ENCODE measurements at places on chromosomes 3 and 15.

- DNase-seq, result no peak
Measured at GRCh38 chr3:130699765-130700164, 46.9 kb downstream of the PIK3R4 start.

DNA sequence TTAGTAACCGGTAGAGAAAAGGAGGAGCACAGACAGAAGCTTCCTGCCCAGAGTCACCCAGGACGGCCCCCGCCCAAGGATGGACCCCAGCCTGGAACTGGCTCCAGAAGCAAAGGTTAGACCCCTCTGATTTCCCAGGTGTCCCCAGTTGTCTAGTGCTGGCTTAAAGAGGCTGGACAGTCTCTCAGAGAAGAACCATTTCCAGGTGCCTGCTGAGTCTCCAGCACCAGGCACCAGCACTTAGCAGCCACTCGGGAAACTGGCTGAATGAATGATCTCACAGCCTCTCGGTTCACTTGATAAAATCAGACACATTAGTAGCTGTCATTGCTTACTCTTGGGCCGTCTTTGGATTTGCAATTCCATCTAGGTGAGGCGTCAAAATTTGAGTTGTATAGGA is 139.7 kb upstream of the HES1 start:
- DNase-seq, result no peak

DNA sequence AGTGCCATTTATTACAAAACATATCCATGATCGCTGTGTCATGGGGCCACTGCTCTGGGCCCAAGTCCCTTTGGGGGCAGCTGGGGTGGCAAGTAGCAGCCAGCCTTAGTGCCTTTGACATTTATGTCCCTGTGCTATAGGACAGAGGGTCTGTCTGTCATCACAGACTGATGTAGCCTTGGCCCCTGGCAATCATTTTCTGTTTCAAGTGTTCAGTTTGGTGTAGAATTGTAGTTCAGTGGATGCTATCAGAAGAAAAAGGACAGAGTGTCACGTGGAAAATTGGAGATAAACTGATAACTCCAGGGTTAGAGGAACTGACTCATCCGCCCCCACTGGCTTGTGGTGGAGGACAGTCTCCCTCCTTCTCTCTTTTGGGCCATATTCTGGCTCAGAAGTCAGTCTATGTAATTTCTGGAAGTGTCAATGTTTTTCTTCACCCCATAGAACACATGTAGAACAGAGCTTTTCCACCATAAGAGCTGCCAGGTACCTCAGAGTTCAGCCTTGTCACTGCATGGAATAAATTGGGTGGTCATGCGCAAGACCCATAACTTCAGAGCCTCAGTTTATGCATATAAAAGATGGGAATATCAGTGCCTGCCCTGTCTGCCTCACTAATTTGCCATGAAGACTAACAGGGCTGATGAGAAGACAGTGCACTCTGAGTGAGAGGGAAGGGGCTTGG is 4.5 kb upstream of the MRPS22 start:
- no peak for DNase-seq

DNA sequence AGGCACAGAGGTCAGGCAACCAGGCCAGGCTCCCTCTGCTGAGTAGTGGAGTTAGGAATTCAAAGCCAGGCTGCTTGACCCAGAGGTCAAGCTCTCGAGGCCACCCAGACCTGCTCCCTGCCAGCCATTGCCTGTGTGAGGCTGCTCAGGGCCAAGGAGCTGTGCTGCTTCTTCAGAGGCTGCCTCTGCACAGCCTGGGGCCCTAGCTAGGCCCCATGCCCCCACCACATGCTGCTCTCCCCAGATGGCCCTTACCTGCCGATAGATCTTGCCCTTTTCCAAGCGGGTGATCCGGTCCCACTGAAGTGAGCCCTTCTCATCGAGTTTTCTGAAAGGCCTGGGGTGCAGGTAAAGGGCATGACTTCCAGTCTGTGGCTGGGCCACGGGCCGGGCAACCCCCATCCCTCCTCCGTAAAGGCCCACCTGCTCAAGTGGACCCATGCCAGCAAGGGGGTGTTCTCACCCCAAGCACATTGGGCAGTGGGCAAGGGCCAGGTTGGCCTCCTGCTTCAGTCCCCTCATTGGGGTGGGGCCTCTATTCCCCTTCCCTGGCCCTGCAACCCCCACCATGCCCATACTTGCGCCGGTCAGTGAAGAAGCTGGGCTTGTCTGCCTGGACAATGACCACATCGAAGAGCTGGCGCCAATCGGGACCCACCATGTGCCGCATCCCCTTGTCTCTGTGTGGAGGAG is 6.5 kb downstream of the NT5DC2 start:
- DNase-seq, result no peak

DNA sequence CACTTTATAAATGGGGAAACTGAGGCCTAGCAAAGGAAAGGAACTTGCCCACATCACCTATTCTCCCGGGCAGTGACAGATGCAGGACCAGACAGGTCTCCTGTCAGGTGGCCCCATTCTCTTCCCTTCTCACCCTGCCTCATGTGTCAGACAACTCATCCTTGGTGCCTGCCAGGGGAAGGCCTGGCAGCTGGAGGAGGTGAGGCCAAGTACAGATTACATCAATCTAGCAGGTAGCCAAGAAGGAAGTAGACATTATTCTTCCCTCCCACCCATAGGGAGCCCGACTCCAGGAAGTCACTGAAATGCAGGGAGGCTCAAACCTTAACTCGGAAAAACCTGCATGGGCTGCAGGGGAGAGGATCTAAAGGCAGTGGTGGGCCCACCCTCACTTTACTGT is 39.6 kb downstream of the DAPK2 start:
- DNase-seq, result no peak

DNA sequence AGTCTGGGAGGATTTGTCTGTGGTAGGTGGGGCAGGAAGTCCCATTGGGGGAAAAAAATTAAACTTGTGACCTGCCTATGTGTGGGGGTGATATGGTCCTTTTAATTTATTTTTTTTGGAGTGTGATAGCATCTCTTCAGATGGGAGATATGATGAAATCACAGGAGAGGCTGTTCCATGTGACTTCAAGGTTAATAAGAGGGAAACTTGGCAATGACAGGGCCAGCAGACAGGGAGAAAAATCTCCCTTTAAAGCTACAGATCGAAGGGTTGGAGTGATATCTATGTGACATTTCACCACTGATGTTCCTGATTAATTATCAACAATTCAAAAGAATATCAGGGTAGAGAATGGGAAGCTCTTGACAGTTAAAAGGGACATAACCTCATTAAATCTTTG is 886.9 kb downstream of the TUSC7 start:
- DNase-seq, result no peak

- DNase-seq, result no peak
Measured at GRCh38 chr3:155495387-155495786, 201.9 kb upstream of the STRIT1 start.

DNA sequence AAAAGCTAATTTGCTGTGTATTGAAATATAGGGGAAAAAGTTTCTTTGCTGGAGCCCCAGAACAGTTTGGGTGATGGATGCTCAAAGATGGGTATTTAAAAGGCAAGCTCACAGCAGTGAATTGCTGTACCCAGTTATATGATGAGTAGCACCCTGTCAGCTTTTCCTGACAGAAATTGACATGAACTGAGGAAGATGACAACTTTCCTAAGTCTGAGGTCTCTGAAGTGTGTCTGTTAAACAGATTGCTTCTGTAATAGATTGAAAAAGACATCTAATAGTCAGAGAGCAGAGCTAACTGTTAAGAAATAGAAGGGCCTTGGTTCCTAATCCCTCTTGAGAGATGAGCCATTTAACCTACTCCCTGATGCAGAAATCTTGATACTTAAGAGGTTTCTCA is 1278.0 kb upstream of the ALCAM start:
- DNase-seq, result no peak

DNA sequence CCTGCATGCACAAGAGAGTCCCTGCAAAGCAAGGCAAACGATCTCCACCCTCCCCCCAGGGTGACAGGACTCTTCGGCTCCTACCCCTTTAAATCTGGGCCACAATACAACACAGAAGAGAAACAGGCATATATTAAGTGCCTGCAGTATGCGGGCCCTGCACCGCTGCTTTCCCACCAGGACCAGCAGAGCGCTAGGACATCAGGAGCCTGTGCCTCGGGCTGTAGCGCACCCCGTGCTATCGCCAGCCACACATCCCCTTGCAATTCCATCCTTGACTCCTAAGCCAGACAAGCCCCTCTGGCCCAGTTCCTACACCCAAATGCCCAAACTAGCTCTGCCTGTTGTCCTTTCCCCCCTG is 4.1 kb downstream of the GALNT15 start:
- no peak for DNase-seq

- no peak for DNase-seq
Measured at GRCh38 chr3:75781079-75781745, 4.1 kb downstream of the ZNF717 start.

DNA sequence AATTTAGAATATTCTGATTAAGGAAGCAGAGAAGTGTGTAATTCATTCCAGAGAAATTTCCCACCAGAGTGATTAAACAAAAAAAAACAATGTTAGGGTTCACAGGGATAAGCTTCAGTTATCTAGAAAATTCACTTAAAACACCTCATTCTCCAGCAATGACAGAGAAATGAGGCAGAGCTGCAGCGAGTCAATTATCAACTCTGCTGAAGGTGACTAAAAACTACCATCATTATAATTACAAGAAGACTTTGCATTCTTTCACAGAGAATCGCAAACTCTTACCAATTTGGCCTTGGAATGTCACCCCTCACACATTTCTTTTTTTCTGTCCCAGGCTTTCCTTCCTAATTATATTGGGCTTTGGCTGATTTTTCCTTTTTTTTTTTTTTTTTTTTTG is 117.1 kb downstream of the RAB11A start:
- no peak for DNase-seq

DNA sequence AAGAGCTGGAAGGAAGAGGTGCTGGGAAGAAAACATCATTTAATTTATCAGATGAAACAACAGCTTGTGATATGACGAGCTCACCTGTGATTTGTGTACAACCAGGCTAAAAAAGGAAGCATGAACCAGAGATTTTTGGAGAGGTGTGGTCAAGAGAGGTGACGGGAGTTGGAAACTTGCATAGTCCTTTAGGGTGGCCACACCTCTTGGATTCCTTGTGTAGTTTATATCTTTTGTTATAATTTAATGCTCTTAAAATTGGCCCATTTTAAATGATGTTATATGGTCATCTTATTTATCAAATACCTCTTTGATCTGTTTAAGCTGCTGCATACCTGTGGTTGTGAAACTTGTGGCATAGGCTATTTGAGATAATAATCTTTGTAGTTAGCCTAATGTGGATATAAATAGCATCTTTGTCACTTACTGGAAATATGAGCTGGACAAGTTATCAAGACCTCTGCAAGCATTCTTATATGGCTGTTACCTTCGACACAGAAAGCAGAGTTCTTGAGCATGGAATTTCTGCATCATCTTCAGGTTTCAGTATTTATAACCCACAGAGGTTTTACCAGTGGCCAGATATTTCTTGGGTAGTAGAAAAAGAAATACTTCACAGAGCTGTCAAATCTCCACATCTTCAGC is 49.1 kb downstream of the IL1RAP start:
- DNase-seq, result no peak

DNA sequence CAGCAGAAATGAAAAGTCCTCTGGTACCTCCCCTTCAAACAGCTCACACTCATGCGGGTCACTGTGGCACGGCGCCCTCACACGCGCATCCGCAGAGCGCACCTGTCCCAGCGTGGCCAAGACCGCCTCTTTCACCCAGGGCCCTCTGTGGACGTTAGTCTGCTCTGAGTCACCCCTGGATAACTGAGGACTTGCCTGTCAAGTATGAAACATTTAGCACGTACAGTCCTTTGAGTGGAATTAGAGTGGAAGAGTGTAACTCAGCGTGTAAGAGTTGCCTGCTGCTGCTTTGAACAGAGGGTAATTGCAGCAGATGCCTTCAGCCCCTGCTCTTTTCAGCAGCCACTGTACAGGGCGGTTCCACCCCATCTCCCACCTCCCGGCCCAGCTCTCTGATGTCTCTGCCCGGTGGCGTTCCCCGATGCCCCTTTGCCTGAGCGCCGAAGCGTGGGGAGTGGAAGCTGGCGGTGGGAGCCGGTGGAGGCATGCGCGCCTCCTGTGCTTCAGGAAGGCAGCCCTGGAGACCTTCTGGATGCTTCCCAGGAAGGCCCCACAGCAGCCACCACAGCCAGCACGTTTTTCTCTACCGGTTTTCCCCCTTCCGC is 23.0 kb downstream of the CPN2 start:
- no peak for DNase-seq

DNA sequence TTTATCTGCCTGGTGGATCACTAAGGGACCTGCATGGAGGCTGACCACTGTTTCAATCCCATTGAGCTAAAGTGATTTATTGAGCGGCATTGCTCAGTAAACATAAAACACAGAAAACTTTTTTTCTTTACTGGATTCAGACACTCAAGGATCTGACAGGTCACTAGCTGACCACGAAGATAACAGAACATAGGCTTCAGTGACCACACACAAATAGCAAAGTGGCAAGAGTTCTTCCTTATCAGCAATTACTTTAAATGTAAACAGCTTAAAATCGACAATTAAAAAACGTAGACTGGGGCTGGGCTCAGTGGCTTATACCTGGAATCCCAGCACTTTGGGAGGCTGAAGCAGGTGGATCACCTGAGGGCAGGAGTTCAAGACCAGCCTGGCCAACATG is 48.7 kb downstream of the STAG1 start:
- no peak for DNase-seq

DNA sequence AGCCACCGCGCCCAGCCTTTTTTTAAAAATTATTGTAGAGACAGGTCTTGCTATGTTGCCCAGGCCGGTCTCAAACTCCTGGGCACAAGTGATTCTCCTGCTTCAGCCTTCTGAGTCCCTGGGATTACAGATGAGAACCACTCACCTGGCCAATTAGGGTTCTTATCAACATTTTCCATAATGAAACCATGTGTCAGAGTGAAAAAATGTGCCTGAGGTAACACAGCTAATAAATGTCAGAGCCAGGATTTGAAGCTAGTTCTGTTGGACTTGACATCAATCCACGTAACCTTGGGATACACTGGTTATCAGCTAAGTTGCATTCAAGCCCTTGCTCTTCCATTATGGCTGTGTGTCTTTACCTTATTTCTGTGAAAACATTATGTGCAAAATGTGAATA is 29.1 kb downstream of the CHST14 start:
- DNase-seq, result no peak

All from stimulated activated CD8-positive, alpha-beta memory T cell treated with anti-CD3 and anti-CD28 coated beads, Interleukin-4, amount 100 ng/mL, for 4 hours (primary cell).